ENCODE measurements at places on chromosomes 5 and 9.

- no peak for DNase-seq
Measured at GRCh38 chr9:120303519-120303918, 276.4 kb downstream of the CDK5RAP2 start.

DNA sequence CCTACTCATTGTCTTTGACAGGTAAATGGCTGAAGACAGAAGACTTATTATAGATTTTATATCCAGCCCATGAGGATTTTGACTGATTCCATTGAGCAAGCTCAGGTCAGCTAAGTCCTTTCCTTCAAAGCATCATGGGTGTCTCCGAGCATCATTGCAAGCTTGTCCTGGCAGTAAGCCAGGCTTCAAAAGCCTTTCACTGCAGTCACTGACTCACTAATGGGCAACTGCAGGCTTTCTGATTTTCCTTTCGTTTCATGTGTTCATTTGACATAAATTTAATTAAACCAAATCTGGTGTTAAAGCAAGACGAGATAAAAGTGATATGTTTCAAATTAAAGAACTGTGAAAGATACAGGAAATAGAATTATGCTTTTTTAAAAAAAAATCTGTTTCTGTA is 426.2 kb downstream of the ANXA1 start:
- DNase-seq: peak; percentile 39

- no peak for DNase-seq
Measured at GRCh38 chr9:96574931-96575351, 44.7 kb downstream of the CDC14B start.

DNA sequence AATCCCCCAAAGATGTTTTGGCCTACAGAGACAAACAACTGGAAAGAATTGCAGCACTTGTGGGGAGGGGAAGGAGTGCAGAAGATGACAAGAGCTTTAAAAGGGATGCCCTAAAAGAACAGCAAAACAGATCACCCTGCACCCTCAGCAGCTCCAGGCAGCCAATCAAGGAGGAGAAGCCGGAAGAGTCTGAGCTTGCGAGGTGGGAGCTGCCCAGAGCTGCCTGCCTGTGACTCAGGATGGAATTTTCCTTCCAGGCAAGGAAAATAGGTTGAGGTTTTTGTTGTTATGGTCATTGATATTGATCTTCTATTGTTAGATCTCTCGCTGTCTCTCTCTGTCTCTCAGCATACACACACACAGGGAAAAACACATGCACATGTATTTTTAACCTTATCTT is 70.3 kb upstream of the MAP1B start:
- peak; percentile 44 for DNase-seq

DNA sequence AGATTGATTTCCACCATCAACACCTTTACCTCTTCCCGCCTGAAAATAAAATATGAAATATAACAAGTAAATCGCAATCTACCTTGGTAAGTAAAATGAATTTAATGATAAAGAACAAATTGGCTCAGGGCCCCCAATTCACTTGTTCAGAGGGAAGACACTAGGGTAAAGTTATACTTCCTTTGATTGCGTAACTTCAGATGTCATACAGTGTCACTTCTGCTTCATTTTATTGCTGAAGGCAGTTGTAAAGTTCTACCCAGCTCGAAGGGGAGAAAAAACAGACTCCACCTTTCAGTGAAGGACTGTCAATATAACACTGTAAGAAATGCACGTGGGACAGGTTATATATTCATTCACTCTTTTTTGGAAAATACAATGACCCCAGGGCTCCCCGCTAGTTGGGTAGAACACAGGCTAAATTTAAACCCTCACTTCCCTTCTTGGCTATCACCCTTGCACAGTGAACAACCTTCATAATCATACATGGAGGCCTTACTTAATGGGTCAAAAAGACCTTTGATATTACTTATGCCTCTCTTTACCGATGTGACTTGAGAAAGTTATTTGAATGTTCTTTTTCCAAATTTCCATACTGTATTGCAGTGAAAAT is 848.8 kb downstream of the MAT2B start:
- no peak for DNase-seq

DNA sequence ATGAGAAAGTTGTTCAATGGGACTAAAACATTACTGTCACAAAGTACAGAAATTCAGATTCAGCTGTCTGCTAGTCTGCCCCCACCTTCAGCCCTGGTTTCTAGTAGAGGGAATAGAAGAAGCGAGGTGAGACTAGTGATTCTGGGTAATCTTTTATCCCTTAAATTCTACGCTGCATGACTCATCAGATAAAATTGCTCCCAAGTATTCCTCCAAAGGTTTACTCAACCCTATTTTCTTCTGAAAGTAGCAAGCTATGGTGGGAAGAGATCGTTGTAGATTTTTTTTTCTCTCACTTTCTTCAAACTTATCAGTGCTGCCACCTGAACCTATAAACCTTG is 318.9 kb upstream of the RIOK2 start:
- DNase-seq: no peak

GRCh38 chr9:91451431-91452270 is 28.0 kb upstream of the NFIL3 start:
- DNase-seq: no peak

DNA sequence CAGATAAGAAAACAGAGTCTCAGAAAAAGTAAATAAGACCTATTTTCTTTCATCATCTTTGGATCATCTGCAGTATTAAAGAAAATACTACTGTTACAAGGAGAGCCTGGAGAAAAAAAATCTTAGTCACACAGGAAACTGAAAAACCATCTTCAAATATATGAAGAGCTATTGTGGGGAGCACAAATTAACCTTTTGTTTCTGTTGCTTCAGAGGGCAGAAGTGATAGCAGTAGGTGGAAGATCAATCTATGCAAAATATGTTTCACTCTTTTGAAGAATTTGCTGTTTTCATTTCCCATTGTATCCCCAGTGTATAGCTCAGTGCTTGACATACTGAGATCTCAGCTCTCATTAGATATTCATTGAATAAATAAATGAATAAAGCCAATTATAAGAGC is 13.1 kb upstream of the CEMIP2 start:
- DNase-seq: no peak

DNA sequence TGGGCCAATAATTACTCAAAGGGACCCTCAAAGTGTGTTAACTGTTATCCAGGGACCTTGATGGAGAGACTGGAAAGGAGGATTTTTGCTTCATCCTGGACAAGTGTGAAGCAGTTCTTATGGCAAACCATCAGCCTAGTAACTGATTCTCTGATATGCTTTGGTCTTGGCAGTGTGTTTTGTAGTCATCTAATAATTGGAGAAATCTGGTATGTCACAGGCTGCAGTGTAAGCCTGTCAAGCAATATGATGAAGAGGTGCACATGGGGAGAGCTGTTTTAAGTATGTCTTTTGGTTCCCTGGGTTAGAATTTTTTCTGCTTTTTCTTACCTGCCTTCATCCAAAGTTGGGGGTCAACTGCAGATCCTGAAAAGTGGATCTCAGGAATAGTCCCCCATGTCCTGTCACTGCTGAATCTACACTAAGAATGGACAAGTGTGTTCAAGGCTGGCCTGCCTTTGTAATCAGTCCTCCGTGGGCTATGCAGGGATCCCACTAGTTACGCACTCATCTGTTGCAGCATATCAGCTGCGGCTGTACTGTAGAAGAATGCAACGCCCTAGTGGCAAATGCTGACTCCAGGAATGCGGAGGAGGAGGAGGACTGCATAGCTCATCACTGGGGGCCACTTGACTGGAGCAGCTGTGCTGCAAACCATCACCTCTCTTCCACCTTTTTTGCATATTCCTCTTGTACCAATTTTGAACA is 1.9 kb downstream of the SPTAN1 start:
- DNase-seq: peak; percentile 97

GRCh38 chr5:168990679-168991078 is 310.3 kb downstream of the SLIT3 start:
- DNase-seq: no peak

DNA sequence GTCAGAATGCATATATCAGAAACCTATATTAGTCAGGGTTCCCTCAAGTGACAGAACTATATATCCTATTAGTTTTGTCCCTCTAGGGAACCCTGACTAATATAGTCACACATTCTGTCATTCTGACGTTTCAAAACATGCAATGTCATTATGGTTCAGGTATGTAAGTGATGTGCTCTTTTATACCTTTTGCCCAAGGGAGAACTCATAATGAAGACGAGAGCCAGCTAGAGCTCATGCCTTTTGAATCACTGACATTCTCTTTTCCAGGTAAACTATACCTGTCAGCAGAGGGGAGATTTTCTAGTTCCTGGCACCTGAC is 576.7 kb downstream of the LRRC70 start:
- DNase-seq: no peak

DNA sequence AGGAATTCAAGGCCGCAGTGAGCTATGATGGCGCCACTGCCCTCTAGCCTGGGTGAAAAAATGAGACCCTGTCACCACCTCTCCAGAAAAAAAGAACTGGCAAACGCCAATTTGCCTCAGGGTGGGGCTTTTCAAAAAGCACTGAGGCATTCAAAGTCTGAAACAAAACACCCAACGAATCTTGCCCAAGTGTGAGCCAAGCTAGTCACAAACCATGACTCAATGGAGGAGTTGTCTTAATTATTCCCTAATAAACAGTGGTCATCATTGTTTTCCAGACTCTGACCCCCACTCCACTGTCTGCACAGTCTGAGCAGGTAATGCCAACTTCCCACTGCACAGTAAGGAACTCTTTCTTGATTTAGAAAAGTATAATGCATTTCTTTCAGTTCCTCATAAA is 16.8 kb downstream of the FRMD3 start:
- DNase-seq: no peak

- peak; percentile 71 for DNase-seq
Measured at GRCh38 chr9:104905931-104906330, 22.0 kb downstream of the ABCA1 start.

- DNase-seq: no peak
Measured at GRCh38 chr5:164470312-164470711, 964.9 kb downstream of the MAT2B start.

- no peak for DNase-seq
Measured at GRCh38 chr9:133866946-133867345, 125.2 kb downstream of the VAV2 start.

DNA sequence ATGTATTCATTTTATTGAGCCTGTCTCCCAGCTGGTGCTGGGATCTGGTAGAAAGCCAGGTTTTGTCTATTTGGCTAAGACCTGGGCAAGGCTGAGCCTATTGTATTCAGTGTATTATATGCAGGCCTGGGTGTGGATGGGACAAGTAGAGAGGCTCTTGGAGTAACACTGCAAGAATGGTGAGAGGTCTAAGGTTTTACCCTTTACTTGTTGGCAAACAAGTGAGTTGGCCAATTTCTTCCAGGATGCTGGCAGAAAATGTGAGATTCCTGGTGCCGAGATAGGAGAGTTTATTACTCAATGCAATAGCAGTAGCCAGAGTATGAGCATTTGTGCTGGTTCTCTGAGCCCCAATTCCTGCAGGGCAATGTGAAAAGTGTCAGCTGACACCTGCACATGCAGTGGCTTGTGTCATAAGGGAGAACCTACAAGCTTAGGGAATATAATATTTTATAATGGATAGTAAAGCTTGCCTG is 141.7 kb upstream of the PRLR start:
- DNase-seq: no peak

DNA sequence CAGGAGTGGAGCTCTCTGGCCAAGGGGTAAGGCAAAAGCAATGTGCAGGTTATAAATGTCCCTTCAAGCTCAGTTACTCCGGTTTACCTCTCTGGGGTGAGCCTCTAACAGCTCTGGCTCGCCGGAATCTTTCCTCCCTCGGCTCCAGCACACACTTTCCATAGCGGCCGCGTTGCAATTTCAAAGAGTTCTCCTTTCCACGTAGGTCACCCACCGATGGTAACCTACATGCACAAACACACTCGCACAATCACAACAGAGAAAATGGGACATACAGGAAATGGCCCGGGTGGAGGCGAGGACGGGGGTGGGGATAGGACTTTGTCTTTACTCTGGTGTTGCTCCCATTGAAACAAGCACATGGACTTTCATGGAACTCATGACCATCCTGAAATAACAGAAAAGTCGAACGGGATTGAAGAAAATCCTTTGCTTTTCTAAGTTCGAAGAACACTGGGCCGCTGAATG is 1.2 kb downstream of the LHFPL2 start:
- DNase-seq: peak; percentile 62

DNA sequence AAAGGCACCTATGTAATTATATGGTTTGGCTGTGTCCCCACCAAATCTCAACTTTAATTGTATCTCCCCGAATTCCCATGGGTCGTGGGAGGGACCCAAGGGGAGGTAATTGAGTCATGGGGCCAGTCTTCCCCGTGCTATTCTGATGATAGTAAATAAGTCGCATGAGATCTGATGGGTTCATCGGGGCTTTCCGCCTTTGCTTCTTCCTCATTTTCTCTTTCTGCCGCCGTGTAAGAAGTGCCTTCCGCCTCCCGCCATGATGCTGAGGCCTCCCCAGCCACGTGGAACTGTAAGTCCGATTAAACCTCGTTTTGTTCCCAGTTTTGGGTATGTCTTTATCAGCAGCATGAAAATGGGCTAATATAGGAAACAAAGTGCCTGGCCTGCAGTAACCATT is 56.6 kb downstream of the TSPAN17 start:
- no peak for DNase-seq

DNA sequence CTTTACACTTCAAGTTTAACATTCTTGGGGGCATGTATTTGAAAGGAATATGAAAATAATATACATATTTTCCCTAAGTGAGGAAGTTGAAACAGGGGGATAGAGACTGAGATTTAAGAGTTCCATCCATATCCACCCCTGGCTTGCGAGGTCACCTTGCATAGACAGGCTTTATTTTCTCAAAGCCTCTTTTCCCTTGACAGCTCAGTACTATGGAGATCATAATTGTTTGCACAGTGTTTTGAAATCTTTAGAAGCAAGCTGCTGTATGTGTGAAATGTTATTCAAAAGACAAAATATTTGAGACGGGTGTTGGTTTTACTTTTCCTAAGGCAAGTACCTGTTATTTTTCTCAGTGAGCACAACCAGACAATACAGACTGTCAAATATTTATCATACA is 163.1 kb downstream of the LRRC70 start:
- no peak for DNase-seq

DNA sequence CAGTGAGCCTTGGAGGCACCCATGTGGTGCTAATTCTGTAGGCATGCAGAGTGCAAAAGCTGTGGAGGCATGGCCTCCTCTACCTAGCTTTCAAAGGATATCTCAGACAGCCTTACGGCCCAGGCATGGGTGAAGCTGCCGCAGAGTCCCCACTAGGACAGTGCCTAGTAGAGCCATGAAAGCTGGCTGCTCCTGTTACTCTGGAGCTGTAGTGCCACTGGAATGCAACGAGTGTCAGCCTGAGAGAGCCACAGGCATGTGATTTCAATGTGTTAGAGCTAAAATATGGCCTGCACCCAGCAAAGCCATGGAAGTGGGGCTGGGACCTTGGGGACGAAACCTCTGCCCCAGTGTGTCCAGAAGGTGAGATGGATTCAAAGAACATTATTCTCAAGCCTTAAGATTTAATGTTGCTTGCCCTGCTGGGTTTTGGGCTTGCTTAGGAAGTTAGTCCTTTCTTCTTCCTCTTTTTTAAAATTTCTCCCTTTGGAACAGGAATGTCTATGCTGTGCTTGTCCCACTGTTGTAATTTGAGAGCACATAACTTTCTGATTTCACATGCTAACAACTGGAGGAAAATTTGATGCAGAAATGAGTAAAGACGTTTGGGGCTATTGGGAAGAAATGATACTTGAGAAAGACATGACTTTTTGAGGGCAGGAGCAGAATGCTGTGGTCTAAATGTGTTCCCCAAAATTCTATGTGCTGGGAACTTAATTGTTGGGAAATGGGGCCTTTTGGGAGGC is 298.4 kb downstream of the PSAT1 start:
- no peak for DNase-seq

GRCh38 chr5:159258361-159258760 is 4.7 kb upstream of the UBLCP1 start:
- DNase-seq: no peak

All from fibroblast of pulmonary artery (primary cell).